ENCODE measurements at places on chromosomes 7 and 10.

GRCh38 chr10:111082102-111082975 is 5.5 kb downstream of the ADRA2A start:
- DNase-seq, result no peak

DNA sequence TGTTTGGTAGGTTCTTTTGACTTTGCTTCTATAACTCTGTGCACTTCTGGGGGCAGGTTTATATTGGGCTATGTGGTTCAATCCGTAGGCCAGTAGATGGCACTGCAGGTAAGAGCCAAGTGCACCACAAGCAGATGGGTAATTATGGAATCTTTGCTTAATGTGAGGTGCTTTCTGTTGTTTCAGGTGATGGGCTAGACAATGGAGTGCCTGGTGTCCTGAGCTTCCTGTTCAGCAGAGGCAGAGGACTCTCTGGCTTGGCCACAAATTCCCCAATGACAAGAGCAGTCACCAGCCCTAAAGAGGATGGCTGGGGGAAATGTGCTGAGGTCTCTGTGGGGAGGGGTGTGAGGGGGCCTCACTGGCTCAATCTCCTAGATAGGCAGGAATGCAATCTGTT is 455.0 kb downstream of the CCSER2 start:
- DNase-seq, result no peak

- no peak for DNase-seq
Observed at GRCh38 chr10:58239561-58240169, 28.0 kb downstream of the IPMK start.

DNA sequence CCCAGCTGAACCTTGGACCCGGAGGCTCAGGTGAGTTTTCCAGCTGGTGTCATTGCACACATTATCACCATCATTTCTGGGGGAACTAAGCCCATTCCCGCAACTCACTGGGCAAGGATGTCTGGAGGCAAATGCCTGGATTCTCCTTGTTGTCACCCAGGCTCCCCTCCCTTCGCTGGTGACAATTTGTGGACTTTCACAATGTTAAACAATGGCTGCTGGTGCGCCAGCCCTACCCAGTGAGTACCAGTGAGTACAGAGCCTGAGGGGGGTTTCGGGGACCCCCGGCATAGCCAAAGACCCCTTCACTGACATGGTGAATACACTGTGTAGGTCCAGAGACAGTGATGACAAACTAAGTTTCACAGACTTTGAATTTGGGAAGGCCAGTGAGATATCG is 189.2 kb downstream of the ADARB2 start:
- no peak for DNase-seq

DNA sequence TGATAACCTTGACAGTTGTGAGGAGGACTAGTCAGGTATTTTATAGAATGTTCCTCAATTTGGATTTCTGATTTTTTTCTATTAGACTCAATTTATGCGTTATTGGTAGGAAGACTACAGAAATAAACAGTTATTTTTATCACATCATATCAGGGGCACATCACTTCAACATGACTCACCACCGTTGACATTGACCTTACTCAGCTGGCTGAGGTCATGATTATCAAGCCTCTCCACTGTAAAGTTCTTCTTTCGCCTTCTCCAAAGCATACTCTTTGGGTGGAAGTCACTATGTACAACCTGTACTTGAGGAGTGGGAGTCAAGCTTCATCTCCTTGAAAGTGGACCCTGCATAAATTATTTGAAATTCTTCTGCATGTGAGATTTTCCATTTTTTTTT is 194.3 kb upstream of the IGFBP3 start:
- no peak for DNase-seq

- peak; percentile 87 for DNase-seq
Observed at GRCh38 chr10:96586419-96587263, at the start of gene TM9SF3. TSS of gene TM9SF3 (minus strand) at chr10:96587012. CDS start at chr10:96586835, 177 bp downstream.

- no peak for DNase-seq
Observed at GRCh38 chr10:44422570-44423101, 37.7 kb upstream of the CXCL12 start.

DNA sequence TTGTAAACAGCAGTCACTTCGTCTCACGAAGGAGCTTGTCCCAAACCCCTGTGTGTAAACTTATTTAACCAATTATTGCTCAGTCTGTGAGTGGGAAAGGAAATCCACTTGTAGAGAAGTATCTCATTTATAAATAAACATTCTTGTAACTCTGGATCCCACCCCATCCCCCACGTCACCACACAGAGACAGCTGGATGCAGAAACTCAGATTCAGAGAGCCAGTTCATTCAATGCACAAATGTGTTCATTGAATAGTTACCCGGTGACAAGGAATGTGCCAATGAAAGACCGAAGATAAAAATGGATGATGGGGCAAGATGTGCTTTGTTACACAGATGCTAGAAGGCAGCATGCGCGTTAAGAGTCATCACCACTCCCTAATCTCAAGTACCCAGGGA is 8.3 kb upstream of the OCM start:
- DNase-seq, result no peak

GRCh38 chr10:132048294-132048667 is 17.5 kb upstream of the JAKMIP3 start:
- DNase-seq, result no peak

GRCh38 chr10:74916283-74916682 is 89.9 kb downstream of the KAT6B start:
- DNase-seq, result no peak

DNA sequence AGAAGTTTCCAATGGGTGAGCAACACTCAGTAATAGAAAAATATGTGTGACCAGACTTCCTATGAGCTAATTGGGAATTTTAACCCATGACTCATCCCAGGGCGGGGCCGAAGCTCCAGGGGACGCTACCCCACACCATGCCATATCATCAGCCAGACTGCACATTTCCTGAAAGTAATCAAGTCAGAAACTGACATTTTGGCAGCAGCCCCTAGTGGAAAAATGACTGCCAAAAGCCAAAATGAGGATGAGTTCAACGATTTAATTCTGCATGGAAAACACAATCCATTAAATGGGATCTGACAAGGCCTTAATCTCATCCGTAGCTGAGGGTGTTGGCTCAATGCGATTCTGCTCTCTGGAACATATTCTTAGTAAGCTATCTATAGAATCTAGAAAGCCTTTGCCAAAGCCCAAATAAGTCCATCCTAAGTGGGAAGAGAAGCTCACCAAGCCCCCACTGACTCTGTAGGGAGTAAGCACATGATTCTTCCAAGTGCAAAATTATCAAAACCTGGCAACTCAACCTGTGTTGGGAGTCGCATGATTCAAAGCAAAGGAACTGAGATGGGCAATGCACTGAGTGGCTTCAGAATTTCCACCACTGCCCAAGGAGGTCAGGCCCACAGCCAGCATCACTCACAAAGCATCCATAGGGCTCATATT is 93.1 kb upstream of the PDE1C start:
- DNase-seq, result no peak

DNA sequence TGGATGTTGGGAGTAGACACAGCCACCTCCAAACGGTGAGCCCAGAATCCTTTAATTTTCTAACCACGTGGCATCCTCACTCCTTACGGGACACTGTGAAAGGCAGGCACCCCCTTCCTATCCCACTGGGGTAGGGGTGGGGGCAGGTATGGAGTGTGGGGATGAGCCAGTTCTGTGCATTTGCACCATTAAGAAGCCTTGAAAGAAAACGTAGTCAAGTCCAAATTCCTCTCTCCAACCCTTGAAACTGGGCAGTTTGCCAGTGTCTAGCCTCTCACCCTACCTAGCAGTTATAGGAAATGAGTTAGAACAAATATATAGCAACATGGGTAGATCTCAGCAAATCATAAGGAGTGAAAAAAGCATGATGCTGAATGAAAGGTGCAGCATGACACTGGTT is 92.4 kb upstream of the LEP start:
- no peak for DNase-seq

DNA sequence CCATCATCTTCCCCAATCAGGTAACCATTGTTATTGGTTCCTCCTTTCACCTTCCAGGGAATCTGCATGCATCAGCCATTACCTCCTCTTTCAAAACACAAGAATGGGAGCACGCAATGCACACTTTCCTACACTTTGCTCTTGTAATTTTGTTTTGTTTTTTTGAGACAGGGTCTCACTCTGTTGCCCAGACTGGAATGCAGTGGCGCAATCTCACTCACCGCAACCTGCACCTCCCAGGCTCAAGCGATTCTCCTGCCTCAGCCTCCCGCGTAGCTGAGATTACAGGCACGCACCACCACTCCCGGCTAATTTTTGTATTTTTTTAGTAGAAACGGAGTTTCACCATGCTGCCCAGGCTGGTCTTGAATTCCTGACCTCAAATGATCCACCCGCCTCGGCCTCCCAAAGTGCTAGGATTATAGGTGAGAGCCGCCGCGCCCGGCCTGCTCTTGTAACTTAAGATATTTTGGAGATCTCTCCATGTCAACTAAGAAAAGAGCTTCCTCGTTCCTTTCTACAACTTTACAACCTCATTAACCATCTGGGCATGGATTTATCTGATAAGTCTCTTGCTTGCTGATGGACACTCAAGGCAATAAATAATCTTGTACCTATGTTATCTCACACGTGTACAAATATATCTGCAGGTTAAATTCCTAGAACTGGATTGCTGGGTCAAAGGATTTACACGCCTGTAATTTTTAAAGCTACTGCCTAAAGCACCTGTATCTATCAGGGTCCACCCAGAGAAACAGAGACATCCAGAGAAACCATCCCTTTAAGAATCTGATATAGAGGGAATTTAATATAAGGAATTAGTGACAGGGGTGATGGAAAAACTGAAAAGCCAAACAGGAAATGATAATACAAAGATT is 4.2 kb downstream of the CYTH3 start:
- DNase-seq, result no peak

GRCh38 chr7:43148161-43148731 is 35.8 kb downstream of the HECW1 start:
- no peak for DNase-seq

GRCh38 chr7:149202831-149203231 is 7.5 kb downstream of the ZNF282 start:
- DNase-seq, result no peak

- DNase-seq, result no peak
Observed at GRCh38 chr7:152968514-152968913, 209.0 kb downstream of the ACTR3B start.

DNA sequence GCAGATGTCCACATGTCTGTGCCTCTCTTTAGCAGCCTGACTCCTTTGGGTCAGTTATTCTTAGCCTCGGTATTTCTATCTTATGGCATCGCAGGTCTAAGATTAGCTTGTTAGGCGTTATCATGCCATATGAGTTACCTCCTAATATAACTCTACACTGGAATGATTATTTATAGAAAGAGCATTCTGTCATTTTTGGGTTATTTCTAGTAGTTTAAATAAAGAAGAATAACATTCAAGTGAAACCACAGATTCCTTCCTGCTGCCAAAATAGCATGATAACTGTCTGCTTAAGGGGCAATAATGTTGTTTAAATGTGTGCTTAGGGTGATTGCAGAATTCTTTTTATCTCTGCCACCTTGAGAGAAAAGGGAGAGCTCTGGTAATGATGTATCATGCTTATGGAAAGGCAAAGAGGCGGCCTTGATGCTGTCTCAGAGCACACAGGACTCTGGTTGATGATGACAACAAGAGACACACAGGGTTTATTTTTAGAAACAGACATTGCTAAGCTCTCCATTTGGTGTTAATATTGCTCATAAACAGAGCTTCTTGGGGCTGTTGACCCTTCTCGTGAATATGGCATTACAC is 10.4 kb downstream of the HDAC9 start:
- no peak for DNase-seq

DNA sequence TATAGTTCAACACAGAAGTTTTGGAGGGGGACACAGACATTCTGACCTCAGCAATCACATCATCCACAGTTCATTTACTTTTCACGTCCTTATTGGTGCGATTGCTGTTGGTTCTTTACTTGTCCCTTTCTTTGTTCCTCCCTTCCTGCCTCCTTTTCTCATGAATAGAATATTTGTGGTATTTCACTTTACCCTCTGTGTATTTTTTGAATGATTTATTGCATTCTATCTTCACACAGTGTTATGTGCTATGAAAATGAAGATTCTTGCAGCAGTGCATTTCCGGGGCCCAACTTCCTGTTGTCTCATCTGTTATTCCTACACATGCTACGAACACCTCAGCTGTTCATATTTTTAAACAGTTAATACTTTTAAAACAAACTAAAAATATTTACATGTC is 179.6 kb downstream of the ZMYND11 start:
- DNase-seq, result no peak

DNA sequence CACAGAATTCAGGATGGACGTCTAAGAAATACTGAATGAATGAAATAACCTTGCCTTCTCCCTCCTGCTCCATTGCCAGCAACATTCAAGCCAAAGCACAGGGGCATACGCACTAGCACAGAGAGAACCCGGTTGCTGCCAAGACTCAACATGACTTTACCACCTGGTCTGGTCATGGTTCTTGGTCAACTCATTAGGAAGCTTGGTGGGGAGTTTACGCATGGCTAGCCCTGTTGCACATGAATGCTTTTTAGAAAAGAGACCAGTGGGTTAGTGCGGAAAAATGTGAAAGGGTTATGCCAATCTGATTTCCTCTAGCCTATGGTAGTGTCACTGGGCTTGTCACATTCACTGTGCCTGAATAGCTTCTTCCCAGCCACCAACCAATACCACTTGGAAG is 187.6 kb upstream of the NEBL start:
- DNase-seq, result no peak

- no peak for DNase-seq
Observed at GRCh38 chr10:77598606-77599005, 39.0 kb downstream of the KCNMA1 start.

DNA sequence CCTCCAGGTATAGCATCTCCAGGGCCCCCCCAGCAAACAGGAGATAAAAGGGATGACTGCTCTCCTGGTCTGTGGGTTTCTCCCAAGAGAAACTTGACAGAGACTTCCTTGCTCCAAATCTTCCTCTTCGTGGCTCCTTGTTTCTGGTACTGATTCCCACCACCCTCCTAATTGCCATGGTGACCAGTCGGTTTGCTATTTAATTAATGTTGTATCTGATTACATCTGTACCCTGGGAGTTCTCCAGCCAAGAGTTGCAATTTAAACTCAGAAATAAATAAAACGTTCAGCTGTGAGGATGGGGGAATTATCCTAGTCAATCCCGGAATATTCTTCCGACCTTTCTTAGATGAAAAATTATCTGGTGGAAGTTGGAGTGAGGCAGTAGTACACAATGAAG is 264.7 kb downstream of the PAXIP1 start:
- no peak for DNase-seq

- no peak for DNase-seq
Observed at GRCh38 chr7:52571026-52571425, 464.4 kb upstream of the POM121L12 start.

- DNase-seq, result no peak
Observed at GRCh38 chr7:19178595-19178994, 33.4 kb upstream of the FERD3L start.

DNA sequence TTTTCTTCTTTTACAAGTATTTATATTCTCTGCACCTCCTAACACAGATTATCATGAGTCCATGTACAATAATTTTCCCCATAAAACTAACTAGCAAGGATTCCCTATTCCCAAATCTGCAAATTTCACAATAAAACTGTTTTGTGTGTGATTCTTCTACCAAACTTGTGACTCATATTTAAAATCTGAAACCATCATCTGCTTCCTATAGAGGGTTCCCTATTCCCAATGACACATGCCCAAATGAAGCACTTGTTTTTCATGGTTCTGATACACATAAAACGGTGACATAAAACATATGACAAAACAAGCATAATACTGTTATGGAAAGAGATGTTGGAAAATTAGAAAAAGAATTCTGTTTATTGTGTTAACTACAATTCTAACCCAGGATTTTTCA is 657.6 kb downstream of the PARD3 start:
- no peak for DNase-seq

Measured in effector memory CD8-positive, alpha-beta T cell (primary cell).